ENCODE measurements at places on chromosomes 7 and 10.

DNA sequence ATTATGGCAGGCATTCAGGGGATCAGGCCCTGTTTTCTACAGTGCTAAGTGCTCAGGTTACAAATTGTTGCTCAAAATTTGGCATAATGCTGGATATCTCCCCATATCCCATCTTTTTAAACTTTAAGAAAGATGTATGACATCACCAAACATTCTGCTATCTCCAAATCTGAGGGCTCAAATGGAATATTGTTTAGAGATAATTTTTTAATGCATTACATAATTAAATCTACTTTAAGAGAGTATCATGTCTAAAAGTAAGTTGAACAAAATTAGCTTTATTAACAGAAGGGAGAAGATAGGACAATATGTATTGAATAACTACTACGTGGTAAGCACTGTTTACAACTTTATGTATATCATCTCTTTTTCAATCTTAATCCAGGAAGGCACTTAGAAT is 13.9 kb downstream of the NT5C3A start:
- DNase-seq: no peak

DNA sequence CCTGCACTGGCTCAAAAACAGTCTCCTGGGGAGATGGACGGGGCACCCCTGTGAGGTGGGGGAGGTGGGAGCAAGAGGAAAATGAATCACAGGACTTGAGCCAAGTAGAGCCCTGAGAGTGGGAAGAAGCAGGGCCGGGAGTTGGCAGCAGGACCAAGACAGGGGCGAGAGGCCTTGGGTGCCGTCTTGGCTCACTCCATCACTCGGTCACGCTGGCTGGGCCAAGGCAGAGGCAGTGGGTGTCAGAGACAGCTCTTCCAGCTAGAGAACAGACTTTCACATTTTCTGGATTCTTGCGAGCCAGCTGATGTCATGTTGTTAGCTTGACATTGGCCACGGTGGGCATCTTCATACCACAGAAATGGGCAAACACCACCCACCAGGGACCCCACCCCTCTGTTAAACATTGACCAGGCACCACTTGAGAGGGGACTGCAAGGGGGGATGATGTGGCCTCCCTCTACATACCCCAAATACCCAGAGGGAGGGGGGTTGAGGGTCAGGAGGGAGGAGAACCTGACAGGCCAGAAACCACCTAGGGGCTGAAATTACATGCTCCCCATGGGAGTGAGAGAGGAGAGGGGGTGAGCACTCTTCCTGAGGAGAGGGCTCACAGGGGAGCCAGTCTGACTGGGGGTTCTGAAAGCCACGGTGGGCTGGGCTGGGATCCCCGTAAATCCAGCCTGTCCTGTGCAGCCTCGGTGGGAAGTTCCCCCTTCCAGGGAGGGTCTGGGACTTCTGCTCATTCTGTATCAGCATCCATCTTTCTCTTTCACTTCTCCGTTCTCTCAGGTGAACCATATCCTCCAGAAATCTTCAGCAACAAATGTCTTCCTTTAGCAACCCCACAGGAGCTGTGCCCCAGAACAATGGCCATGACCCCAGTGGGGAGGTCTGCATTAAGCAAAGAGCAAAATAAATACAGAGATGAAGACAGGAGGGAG is 19.6 kb downstream of the CAMK2B start:
- no peak for DNase-seq

DNA sequence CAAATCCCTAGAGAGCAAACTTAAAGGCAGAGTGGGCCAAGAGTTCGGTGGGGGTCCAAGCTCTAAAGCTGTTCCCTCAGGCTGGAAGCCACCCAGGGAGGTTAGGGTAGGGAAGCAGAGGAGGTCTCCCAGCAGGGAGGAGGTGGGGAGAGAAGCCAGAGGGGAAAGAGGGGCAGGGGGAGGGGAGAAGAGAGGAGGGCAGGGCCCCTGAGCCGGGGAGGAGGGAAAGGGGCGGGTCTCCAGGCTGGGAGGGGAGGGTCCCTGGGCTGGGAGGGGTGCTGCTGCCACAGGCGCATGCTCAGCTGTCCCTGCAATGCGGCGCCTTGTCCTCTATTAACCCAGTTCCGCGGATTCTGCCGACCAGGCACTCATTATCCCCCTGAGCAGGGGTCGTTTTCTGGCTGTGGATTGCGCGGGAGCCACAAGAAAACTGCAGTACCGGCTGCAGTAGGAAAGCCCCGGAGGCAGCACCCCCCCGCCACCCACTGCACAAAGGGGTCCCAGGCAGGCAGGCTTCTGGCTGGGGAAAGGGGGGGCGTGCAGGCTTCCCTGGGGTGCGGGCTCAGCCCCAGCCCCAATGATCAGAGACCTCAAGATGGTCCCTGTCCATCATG is 49.3 kb downstream of the CAMK2B start:
- DNase-seq: no peak

- no peak for DNase-seq
Observed at GRCh38 chr7:35705932-35706461, 11.1 kb upstream of the HERPUD2 start.

- DNase-seq: no peak
Observed at GRCh38 chr7:46654546-46655443, 733.7 kb upstream of the IGFBP3 start.

GRCh38 chr10:26408858-26409494 is 29.2 kb upstream of the APBB1IP start:
- no peak for DNase-seq

GRCh38 chr7:88399036-88399435 is 92.3 kb upstream of the STEAP4 start:
- no peak for DNase-seq

DNA sequence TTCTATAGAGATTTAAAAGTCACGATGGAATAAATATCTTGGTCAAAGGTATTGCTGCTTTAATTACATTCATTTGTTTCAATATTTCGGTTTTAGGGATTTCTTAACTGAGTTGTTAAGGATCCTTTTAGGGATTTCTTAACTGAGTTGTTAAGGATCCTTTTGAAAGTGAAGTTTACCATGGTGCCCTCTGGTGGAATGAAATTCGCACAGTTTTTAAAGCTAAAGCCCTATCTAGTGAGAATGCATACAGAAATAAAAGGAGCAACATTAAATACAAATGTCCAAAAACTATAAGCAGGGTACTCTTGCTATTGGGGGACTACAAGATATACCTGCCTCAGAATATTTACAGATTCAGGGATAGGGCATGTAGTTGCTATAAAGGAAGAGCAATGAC is 193.7 kb downstream of the RNLS start:
- DNase-seq: no peak

DNA sequence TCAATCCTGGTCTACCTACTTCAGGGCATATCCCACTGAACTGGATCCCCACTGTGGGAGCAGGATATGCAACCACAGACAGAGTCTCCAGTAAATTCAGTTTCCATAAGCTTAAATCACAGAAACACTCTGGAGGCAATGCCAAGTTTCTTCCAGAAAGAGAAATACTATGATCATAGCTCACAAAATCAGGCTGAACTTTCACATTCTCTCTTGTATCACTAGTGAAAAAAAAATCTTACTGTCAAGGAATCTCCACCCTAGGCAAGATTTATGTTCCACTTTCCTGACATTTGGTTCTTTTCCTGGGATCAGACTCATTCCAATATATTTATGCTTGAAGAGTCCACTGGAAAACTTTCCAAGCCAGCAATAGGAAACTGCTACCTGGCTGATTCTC is 749.0 kb downstream of the SUGCT start:
- no peak for DNase-seq

GRCh38 chr10:14673189-14673861 is 101.4 kb downstream of the FAM107B start:
- no peak for DNase-seq

DNA sequence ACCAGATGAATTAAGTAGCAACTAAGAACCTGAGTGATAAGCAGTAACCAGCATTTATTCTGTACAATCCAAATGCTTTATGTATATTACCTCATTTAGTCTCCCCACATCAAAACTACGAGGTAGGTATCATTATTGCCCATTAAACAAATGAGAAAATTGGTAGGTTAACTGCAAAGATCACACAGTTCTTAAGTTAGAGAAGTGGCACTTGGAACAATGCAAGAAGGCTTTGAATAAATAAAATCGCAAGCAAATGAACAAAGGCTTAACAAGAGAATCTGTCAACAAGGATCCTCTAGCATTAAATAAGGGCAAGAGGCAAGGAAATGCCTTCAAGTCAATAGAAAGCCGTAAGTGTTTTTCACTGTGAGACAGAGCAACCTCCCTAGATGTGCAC is 70.2 kb downstream of the USP6NL start:
- DNase-seq: no peak

GRCh38 chr10:10055656-10056442 is 961.8 kb upstream of the CELF2 start:
- no peak for DNase-seq

DNA sequence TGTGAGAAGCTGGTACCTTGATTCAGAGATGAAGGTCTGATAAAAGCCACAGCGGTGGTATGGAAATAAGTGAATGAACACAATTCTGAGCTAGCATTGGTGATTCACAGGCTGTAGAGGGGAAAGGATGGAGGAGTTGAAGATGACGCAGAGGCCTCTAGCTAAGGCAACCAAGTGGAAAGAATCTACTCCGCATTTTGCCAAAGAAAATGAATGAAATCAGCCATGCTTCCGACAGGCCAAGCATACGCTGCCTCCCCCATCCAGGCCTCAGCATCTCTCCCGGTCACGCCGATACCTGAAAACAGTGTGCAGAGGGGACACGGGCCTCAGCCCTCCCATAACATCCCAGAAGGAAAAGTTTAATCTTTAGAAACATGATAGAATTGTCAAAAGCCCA is 124.3 kb upstream of the UNC5B start:
- no peak for DNase-seq

DNA sequence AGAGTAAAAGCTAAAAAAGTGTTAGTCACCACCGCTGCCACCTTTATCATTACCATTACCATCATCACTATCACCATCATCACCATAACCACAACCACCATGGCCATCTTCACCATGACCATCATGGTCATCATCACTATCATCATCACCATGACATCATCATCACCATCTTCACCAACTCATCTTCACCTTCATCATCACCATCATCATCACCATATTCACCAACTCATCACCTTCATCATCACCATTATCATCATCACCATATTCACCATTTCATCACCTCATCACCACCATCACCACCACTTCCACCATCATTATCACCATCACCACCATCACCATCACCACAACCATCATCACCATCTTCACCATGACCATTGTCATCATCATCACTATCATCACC is 46.5 kb upstream of the PDGFA start:
- DNase-seq: no peak

DNA sequence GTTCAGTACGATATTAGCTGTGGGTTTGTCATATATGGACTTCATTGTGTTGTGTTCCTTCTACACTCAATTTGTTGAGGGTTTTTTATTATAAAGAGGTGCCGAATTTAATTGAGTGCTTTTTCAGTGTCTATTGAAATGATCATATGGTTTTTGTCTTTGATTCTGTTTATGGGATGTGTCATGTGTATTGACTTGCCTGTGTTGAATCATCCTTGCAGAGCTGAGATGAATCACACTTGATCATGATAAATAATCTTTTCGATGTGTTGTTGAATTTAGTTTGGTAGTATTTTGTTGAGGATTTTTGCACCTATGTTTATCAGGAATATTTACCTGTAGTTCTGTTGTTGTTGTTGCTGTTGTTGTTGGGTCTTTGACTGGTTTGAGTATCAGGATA is 39.8 kb downstream of the ATOH7 start:
- DNase-seq: no peak

GRCh38 chr10:50379616-50380015 is 128.3 kb upstream of the ASAH2 start:
- DNase-seq: no peak

- no peak for DNase-seq
Observed at GRCh38 chr10:78224602-78225001, 190.9 kb downstream of the RPS24 start.

GRCh38 chr7:21585070-21585724 is 42.4 kb downstream of the DNAH11 start:
- DNase-seq: no peak

GRCh38 chr10:102113261-102113955 is 6.8 kb downstream of the LDB1 start:
- no peak for DNase-seq

DNA sequence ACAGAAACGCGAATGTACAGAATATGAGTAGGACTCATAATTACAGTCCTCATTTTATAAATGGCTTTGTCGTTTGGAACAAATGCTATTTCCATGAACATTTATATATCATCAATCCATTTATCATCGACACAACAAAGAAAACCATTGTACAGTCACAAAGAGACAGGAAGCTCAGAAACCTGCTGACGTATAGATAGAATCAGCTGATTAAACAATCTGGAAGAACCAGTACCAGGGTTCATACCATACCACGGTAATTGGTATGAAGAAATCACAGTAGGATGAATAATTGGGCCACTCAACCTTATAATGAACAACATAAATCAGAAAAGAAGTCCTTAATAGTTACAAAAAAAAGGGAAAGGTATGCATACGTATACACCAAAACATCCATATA is 295.0 kb downstream of the PARD3 start:
- no peak for DNase-seq

DNA sequence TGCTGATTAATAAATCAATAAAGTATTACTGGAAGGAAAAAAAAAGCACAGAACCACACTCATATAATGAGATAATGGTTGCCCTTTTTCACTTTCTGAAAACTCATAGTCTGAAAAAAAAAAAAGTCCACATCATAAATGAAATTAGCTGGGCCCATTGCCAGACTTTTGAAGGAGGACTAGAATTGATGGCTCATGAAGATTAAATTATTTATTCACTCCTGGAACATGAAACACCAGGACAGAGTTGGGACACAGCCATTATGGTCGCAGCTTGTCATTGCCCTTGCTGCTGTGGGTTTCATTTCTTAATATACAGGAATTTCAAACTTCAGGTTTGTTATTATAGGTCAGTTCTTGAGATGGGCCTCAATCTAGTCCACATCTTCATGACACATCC is 91.9 kb downstream of the CNTNAP2 start:
- no peak for DNase-seq

DNA sequence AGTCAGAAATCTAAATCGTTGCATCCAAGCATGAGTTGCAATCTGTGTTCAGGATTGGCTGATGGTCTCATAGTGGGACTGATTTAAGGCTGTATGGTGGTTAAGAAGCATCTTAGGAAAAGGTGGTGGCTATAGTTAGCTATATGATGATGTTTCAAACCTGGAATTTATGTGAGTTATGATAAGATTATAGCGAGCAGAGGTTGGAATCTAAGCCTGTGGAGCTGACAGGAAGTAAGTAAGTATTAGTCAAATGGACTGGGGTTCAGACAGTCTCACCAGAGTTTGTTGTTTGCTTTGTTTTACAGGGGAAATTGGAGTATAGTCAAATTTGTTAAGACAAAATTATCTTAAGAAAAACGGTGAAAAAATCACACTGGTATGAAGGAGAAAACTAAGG is 56.7 kb downstream of the ANKRD7 start:
- DNase-seq: no peak
